Renal cortical epithelial cell (primary cell): ENCODE measurements at places on chromosomes 7 and 10.

DNA sequence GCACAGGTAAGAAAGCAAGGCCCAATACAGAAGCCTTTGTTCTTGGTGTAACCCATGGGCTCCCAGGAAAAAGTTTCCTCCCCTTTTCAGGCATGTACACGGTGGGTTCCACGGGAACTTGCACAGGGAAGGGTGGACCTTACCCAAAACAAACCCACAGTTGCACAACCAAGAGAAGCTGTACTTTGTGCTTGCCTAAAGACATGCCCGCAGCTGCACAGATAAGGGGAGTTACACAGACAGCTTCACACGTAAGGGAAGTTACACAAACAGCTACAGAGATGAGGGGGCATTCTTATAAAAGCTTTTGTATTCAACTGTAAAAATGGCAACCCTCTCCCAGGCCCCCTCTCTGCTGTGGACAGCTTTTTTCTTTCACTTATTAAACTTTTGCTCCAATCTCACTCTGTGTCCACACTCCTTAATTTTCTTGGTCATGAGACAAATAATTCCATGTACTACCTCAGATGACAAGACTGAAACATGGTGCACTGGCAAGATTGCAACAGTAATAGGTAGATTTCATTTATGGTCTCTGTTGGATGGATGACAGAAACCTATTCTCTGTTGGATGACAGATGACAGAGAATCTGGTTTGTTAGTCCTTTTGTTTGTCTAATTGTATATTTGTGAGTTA lies 72.9 kb downstream of the ATE1 start:
- DNase-seq, result no peak

DNA sequence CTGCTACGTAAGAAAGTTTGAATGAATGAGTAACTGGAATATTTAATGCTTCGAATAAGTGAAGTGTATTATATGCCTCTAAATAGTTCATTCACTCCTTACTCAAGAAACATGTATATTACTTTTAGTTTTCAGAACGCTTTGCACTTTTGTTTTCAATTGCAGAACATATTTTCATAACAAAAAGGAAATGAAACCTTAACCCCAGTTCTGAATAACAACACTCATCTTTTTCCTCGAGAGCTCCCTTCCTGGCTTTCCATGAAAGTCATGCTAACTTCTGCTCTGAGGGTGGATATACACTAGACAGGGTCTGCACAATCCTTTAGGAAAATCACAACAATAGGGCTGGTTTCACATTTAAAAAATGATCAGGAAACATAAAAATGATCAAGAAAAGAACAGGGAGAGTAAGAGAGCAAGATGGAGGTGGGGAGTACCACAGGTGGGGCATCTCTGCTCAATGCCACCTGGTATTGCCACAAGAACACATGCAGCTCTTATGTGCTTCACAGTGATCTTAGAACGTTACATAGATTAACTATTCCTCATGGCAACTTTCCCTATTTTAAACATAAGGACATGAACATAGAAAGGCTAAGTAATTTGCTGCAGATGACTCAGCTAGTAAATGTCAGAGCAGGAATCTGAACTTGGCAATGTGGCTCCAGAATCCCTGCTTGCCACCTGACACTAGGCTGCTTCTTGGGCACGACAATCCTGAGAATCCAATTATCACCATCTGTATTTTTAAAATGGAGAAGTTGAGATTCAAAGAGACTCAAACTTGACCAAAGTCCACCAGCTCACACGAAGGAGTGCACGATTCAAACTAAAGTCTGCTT lies 219.5 kb upstream of the AOAH start:
- DNase-seq, result peak; percentile 9

DNA sequence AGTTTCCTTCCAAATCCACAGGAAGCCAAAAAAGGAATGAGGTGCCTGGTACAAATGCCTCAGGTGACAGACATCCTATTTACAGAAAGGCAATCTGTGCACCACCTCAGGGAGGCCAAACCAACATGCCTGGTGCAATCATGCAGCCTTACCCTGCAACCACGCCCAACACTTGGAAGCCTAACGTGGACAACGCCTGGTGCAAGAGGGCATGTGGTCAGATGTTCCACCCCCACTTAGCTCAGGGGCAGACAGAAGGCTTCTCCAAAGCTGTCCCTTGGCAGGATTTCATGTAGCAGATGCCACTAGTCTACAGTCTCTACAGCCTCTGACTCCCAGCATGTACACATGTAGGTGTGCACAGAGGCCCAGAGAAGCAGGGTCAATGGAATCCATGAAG lies 89.5 kb downstream of the KCNMA1 start:
- no peak for DNase-seq

DNA sequence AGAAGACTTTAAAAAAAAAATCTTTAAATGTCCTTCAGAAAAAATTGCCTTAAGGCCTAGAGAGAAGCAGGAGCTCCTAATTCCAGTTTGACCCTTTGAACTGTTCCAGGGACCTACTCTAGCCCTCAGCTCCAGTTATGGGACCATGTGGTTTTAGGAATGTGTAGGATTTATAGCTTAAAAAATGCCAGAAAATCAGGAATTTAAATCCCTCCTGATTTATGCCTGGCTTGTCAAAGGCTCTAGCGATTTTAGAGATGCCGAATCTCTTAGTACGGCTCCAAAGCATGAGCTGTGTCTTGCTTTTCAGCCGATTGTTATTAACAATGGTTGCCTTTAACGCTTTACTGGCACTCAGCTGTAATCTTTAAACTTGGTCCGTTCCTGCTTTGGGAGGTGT lies 130.6 kb upstream of the NPVF start:
- no peak for DNase-seq

- no peak for DNase-seq
These were observed 430.1 kb upstream of the ETV1 start for GRCh38 chr7:14419531-14419930.

- DNase-seq, result no peak
These were observed 130.5 kb upstream of the INSYN2A start for GRCh38 chr10:127326883-127327282.

DNA sequence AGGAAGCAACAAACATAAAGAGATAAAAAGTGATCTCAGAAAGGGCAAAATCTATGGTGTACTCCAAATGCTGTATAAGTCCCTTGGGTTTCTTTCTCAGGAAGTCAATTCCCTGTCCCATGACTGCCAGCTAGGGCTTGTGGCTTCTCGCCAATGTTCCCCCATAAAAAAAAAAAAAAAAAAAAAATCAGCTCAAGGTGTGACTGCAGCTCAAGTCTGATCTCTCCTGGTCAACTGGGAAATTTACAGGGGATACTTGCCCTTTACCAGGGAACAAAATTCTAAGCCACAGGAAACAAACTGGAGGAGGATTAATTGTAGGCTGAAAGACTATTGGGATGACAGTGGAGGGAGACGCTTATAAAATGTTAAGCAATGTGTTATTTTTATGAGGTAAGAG lies 76.0 kb downstream of the PCGF5 start:
- peak; percentile 52 for DNase-seq

DNA sequence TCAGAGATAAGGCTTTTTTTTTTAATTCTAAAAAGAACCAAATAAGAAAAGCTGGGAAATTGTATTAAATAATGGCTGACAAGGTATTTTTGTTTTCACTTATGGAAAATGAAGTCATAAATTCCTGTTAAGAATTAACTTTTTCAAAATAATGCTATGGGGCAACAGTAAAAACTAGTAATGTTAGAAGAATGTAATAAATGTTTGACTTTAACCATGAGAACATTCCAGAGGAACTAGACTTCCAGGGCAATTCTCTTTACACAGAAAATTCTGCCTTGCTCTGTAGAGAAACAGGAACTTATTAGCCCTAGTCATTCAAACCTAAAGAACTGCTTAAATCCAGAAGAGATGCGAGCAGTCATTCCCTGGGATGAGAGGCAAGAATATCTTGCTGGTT lies 571.1 kb downstream of the IPMK start:
- peak; percentile 99 for DNase-seq

GRCh38 chr7:102244601-102245000 lies 42.1 kb upstream of the SH2B2 start:
- no peak for DNase-seq

- peak; percentile 73 for DNase-seq
These were observed 22.2 kb downstream of the MMS19 start for GRCh38 chr10:97475936-97476594.

DNA sequence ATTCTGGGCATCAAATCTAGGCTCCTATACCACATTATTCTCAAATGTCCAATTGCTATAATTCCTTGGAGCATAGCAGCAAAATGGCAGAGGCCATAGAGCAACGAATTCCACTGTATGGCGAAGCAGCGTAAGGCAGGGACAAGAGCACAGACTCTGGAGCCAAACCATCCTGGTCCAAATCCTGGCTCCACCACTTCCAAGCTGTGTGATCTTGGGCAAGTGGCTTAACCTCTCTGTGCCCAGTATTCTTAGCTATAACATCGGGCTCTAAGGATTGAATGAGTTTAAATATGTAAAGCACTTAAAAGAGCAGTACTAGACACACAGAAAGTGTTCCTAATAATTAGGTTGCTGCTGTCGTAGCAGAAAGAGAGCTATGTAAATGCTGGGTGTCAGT lies 56.2 kb downstream of the TACC2 start:
- no peak for DNase-seq

DNA sequence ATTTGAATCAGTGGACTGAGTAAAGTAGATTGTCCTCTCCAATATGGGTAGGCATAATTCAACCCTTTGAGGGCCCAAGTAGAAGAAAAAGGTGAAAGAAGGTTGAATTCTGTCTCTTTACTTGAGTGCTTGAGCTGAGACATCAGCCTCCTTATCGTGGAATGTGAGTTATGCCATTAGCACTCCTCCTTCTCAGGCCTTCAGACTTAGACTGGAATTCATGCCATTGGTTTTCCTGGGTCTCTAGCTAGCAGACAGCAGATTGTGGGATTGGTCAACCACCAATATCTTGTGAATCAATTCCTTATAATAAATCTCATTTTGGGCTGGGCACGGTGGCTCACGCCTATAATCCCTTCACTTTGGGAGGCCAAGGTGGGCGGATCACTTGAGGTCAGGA lies 89.2 kb downstream of the CUL2 start:
- DNase-seq, result no peak

DNA sequence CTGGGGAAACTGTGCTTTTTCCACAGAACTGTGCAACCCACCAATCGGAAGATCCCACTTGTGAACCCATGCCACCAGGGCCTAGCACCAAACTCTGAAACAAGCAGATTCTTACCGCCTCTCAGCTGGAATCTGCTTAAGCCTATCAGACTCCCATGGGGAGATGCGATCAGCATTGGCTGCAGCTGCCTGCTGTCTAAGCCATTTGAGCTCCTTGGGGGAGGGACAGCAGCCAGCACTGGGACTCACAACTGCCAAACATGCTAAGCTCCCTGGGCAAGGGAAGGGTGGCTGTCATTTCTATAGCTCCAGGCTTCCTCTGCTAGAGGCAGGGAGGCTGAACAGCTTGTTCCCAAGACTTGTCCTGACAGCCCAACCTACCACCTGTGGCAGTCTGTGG lies 283.8 kb downstream of the CDK14 start:
- DNase-seq, result no peak

DNA sequence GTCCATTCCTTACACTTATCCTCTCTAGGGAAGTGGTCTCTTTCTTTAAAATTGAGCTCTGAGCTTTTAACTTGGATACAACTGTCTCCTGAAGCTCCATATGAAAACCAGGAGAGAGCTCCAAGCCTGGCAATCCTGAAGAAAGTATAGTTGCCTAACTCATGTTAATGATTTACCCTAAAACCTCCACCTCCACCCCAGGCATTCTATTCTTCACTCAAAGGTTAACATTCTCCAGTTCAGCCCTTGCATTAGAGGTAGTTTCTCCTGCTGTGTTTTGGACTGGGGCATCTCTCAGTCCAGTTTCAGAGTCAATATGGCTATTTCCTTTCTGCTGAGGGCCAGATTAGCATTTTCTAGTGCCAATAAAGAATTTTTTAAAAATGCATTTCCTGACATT lies 195.5 kb downstream of the SLC25A13 start:
- DNase-seq, result peak; percentile 86

DNA sequence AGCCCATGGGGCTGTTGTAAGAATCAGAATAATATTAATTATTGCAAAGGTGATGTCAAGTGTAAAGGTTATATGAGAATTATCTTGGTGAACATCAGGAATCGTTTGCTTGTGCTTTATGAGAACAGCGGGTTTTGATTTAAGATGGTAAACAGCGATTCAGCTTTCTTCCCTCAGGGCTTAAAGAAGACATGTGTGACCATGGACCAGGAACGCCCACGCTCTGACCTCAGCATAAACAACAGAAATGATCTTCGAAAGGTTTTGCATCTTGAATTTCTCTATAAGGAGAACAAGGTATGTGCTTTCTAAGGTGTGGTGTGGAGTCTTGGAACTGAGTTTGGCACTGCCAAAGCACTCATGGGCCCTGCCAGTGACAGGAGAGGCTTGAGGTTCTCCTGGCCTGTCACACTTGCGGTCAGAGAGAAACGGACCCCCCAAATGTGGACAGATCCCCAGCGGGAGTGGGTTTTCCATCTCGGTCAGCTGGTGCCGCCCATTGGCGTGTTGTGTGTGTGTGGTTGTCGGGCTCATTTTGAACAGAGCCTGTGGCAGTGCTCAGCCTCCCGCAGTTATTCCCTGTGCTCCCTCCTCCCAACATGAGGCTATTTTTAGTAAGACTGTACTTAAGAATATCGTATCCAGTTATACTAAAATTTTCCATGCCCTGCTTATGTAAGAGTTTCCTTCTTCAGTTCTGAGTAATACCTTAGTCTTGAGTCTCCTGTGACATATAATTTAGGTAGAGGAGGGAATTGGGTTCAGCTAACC lies 7.2 kb downstream of the MINDY4 start:
- DNase-seq, result no peak

DNA sequence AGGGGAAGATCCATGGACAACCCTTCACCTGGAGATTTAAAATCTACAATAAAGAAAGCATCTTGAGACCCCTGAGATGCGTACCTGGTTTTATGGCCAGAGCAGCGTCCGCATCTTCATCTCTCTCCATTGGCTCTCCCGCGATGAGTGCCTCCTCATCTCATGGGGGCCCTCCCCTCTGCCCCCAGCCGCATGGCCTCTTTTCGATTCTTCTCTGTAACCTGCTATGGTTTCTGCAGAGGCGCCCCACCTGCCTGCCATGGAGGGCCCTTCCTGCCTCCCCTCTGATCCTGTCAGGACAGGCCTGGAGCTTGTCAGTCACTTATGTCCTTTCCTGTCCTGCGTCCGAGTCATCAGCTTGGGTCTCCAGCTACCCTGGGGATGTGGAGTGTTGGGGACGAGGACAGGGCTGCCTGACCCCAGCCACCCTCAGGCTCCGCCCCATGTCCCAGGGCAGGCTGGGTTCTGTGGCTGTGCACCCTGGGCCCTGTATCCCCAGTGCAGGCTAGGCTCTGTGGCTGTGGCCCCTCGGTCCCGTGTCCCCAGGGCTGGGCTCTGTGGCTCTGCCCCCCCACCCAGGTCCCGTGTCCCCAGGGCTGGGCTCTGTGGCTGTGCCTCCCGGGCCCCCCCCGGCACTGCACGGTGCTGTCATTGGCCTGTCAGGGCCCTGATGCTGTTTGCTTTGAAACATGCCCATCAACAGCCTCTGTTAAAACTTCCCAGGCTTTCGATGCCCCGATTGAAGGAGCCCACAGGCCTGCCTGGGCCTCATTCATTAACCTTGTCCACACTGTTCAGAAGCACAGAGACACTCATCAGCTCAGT lies 99.8 kb downstream of the WDR37 start:
- no peak for DNase-seq

GRCh38 chr7:155815332-155816191 lies 3.3 kb upstream of the SHH start:
- no peak for DNase-seq

GRCh38 chr10:4059471-4060138 lies 274.6 kb upstream of the KLF6 start:
- DNase-seq, result no peak

- no peak for DNase-seq
These were observed 488.9 kb upstream of the NUPR2 start for GRCh38 chr7:56605146-56605545.

GRCh38 chr7:107501593-107501992 lies 31.7 kb downstream of the GPR22 start:
- peak; percentile 45 for DNase-seq
